Activated naive CD8-positive, alpha-beta T cell treated with anti-CD3 and anti-CD28 coated beads for 36 hours (primary cell): ENCODE measurements at places on chromosomes 2 and 18. TPM values are rescaled to one million over a fixed set of nuclear protein-coding genes. Genes with fewer than 3 reads are reported as not detected.

- H3K27me3 ChIP-seq = peaks cover 21% of the 10 kb centered on the region
- DNase-seq = no peak
- H3K4me1 ChIP-seq = peaks cover 21% of the 10 kb centered on the region
- no peaks in the 10 kb centered on the region for H3K36me3 ChIP-seq
- no peak overlapping the region for H3K27ac ChIP-seq
- no peak overlapping the region for H3K4me3 ChIP-seq
Observed at GRCh38 chr2:36352701-36353100, 2.9 kb upstream of the CRIM1 start.

TM4SF20 gene
- not detected for total RNA-seq

DSC3 gene
- 0.56 TPM for total RNA-seq

GRCh38 chr2:10964052-10964790 lies 52.5 kb downstream of the KCNF1 start:
- H3K27ac ChIP-seq = no peak overlapping the region
- H3K4me1 ChIP-seq = no peaks in the 10 kb centered on the region
- H3K4me3 ChIP-seq = no peak overlapping the region
- DNase-seq = no peak

DNA sequence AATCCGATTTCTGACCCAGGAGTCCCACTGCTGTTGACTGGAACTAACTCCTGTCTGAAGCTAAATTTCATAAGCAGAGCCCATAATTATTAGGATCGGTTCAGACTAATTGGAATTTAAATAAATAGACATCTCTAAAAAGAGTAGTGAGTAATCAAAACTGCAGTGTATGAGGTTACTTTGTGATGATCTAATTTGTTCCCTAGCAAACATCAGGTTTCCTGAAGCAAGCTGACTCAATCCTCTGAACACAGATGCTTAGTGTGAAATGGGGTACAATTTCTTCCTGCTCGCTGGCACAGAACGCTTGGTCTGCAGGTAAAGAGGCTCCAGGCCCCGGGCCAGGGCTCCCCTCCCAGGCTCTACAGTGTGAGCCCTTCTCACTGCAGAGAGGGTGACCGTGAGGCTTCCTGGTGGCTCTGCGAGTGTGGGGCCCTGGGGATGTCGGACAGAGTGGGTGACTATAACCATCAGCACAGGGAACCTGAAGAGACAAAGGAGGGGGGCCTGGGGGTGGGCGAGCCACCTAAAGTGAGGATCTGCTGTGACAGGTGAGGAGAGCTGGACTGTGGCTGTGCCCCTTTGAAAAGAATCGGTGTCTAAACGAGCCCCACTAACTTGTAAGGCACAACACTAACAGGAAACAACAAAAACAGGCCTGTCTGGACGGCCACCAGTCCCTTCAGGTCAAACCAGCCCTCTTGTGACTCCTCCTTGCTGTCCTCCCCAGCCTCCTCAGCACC lies 20.2 kb downstream of the CHST10 start:
- H3K36me3 ChIP-seq = no peaks in the 10 kb centered on the region
- no peaks in the 10 kb centered on the region for H3K27me3 ChIP-seq
- H3K27ac ChIP-seq = no peak overlapping the region
- no peak overlapping the region for H3K4me3 ChIP-seq
- no peaks in the 10 kb centered on the region for H3K4me1 ChIP-seq

- no peak overlapping the region for H3K27ac ChIP-seq
- no peak for DNase-seq
- H3K4me1 ChIP-seq = peaks cover 12% of the 10 kb centered on the region
- H3K4me3 ChIP-seq = no peak overlapping the region
- H3K36me3 ChIP-seq = no peaks in the 10 kb centered on the region
Observed at GRCh38 chr2:173079973-173080860, 4.6 kb downstream of the MAP3K20 start.

IL1B gene
- not detected for total RNA-seq

D2HGDH gene
- total RNA-seq = 29.3 TPM
